ENCODE measurements at places on chromosomes 16 and 17.

- DNase-seq = no peak
Measured at GRCh38 chr16:25064937-25065336, 46.6 kb upstream of the LCMT1 start.

DNA sequence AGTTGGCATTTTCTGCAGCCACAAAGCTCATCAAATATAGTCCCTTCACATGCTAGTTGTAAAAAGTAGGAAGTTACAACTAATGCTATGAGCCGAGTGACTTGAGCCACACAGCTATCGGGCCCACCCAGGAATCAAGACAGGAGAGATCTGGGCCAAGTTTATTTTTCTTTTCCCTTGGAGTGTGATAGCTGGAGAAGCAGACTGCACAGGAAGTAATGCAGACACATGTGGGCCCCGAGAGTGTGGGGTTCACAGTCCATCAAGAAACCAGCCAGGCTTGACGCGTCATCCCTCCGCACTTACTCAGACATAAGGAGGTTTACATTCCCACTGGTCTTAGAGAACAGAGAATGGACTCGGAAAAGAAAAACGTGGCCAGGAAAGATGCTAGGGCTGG, 403.1 kb upstream of the CDH11 start:
- no peak for DNase-seq

- DNase-seq = no peak
Measured at GRCh38 chr16:30548416-30549253, 9.5 kb downstream of the ZNF764 start.

- no peak for DNase-seq
Measured at GRCh38 chr17:82106688-82107305, 8.8 kb upstream of the FASN start.

GRCh38 chr16:15466886-15467781, 32.7 kb downstream of the BMERB1 start:
- no peak for DNase-seq

DNA sequence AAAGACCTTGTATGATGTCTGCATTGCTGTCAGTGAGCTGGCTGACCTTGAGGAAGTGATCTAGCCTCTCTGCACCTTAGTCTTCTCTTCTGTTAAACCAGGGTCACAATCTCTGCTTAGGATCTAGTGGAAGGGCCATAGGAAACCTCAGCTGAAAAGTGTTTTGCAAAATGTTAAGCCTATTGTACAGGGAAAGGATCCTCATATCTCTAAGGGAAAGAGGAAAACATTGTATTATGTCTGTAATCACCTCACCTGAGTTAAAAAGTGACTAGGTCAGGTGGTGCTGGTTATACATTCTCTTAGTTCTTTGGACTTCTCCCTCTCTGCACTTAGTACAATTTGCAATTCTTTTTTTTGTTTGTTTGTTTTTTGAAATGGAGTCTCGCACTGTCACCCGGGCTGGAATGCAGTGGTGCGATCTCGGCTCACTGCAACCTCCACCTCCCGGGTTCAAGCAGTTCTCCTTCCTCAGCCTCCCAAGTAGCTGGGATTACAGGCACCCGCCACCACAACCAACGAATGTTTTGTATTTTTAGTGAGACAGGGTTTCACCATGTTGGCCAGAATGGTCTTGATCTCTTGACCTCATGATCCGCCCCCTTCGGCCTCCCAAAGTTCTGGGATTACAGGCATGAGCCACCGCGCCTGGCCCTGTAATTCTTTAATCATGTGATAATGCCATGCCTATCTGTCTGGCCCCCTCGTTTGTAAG, 2.0 kb upstream of the SEPHS2 start:
- DNase-seq = no peak

DNA sequence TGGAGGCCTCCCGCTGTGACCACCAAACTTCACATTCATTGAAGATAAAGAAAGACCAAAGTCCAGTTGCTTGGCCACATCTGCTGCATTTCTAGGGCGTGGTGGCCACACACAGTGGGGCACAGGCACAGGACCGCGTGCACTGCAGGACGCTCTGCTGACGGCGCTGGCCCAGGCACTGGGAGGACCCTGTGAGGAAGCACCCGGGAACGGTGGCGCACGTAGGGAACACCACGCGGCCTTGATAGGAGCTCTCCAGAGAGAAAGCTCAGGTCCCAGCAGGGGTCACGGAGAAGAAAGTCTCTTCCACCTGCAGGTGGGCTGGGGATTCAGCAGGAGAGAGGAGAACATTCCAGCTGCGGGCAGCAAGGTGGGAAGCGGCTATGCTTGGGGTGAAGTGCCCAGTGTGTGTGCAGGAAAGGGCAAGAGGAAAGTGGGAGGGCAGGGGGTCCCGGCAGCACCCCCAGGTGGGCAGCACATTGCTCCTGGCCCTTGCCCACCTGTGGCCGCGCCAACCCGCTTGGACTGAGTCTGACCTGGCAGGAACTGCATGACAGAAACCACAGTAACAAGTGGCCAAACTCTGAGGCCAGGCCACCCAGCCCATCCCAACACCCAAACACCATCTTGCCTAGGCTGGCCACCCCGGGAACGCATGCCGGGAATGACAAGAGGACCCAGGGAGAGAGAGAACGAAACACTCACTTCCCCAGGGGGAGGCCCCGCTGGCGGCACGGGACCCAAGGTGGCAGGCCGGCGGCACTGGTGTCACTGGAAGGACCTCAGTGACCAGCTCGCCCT, 32.8 kb downstream of the TBC1D16 start:
- DNase-seq = no peak

- no peak for DNase-seq
Measured at GRCh38 chr17:17813055-17813724, 23.6 kb downstream of the SREBF1 start.
